MCF 10A (cell line): ENCODE measurements at places on chromosomes 7 and 10. TPM values are rescaled to one million over a fixed set of nuclear protein-coding genes. Genes with fewer than 3 reads are reported as not detected.

DNA sequence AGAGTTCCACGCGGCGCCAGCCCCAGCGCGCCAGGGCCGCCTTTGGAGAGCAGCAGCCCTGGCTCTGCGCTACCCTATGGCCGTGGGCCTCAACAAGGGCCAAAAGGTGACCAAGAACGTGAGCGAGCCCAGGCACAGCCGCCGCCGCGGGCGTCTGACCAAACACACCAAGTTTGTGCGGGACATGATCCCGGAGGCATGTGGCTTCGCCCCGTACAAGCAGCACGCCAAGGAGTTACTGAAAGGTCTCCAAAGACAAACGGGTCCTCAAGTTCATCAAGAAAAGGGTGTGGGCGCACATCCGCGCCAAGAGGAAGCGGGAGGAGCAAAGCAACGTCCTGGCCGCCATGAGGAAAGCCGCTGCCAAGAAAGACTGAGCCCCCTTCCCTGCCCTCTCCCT, 144.1 kb downstream of the SRPK2 start:
- no peak overlapping the region for H3K27ac ChIP-seq
- peaks cover 5% of the 10 kb centered on the region for H3K4me1 ChIP-seq
- H3K4me3 ChIP-seq: no peak overlapping the region
- no peaks in the 10 kb centered on the region for H3K27me3 ChIP-seq

GRCh38 chr10:15365692-15366091, 5.4 kb downstream of the FAM171A1 start:
- H3K4me3 ChIP-seq: no peak overlapping the region
- no peaks in the 10 kb centered on the region for H3K36me3 ChIP-seq
- peaks cover 4% of the 10 kb centered on the region for H3K4me1 ChIP-seq

- H3K4me1 ChIP-seq: peaks cover 25% of the 10 kb centered on the region
- no peak for DNase-seq
- H3K27me3 ChIP-seq: no peaks in the 10 kb centered on the region
Observed at GRCh38 chr10:6926971-6927370, 346.9 kb upstream of the PRKCQ start.

- H3K27ac ChIP-seq: no peak overlapping the region
- no peak overlapping the region for H3K4me3 ChIP-seq
- H3K4me1 ChIP-seq: peaks cover 24% of the 10 kb centered on the region
- H3K36me3 ChIP-seq: no peaks in the 10 kb centered on the region
- no peaks in the 10 kb centered on the region for H3K27me3 ChIP-seq
- no peak for DNase-seq
Observed at GRCh38 chr7:30916255-30916654, 4.6 kb downstream of the AQP1 start.

Gene ITGB8
- 25.0 and 38.1 TPM in 2 replicates for total RNA-seq
